ENCODE measurements at places on chromosomes 1 and 21. TPM values are rescaled to one million over a fixed set of nuclear protein-coding genes. Genes with fewer than 3 reads are reported as not detected.

CLEC20A gene
- total RNA-seq: not detected

OXCT2 gene
- total RNA-seq: 1.9 TPM

TSPEAR gene
- not detected for total RNA-seq

CA6 gene
- total RNA-seq: not detected

MTF2 gene
- total RNA-seq: 54.8 TPM

CFHR4 gene
- total RNA-seq: not detected

CAMK1G gene
- not detected for total RNA-seq

RNF223 gene
- not detected for total RNA-seq

SELL gene
- total RNA-seq: 43.6 TPM

REN gene
- not detected for total RNA-seq

FMN2 gene
- total RNA-seq: not detected

KRTAP7-1 gene
- not detected for total RNA-seq

LCE1B gene
- total RNA-seq: 0.74 TPM

GPR3 gene
- total RNA-seq: 0.33 TPM

ARHGEF16 gene
- not detected for total RNA-seq

HCN3 gene
- total RNA-seq: 2.5 TPM

MECR gene
- total RNA-seq: 35.9 TPM

WNT4 gene
- not detected for total RNA-seq

NOTCH2NLA gene
- total RNA-seq: 2.8 TPM

ALG6 gene
- total RNA-seq: 12.2 TPM

AMPD1 gene
- total RNA-seq: not detected

SPATA46 gene
- not detected for total RNA-seq

KCNE2 gene
- total RNA-seq: not detected

PRR9 gene
- total RNA-seq: not detected

KCNJ10 gene
- total RNA-seq: not detected

SFN gene
- 2.9 TPM for total RNA-seq

PTGER3 gene
- total RNA-seq: not detected

PDE4B gene
- 6.3 TPM for total RNA-seq

C1orf226 gene
- total RNA-seq: not detected

OR1C1 gene
- total RNA-seq: not detected

LRRC3 gene
- 0.31 TPM for total RNA-seq

KRTAP19-3 gene
- total RNA-seq: not detected

PAQR6 gene
- total RNA-seq: 2.6 TPM

Data from GM12878 (cell line).